ENCODE measurements at places on chromosomes 6 and 20.
A peak's percentile ranks its signal among the peaks of the same experiment; 100 is the strongest.

GRCh38 chr20:57439432-57439831 lies 48.2 kb downstream of the RBM38 start:
- DNase-seq: no peak

DNA sequence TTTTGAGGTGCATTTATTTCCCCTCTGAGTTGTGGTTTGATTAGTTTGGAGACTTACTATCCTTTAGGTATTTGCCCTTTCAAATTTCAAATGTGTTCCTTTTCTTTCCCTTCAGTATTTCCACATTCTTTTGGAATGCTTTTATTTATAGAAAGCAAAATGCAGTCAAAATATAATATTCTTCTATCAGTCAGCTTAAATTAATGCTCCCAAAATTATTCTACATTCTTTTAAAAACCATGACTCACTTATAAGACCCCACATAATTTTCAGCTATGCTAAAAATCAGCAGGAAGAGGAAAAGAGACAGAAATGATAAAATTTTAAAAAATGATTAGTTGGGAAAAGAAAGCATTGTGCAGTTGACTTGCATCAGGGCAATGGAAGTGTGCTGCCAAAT lies 180.0 kb upstream of the SMLR1 start:
- no peak for DNase-seq

DNA sequence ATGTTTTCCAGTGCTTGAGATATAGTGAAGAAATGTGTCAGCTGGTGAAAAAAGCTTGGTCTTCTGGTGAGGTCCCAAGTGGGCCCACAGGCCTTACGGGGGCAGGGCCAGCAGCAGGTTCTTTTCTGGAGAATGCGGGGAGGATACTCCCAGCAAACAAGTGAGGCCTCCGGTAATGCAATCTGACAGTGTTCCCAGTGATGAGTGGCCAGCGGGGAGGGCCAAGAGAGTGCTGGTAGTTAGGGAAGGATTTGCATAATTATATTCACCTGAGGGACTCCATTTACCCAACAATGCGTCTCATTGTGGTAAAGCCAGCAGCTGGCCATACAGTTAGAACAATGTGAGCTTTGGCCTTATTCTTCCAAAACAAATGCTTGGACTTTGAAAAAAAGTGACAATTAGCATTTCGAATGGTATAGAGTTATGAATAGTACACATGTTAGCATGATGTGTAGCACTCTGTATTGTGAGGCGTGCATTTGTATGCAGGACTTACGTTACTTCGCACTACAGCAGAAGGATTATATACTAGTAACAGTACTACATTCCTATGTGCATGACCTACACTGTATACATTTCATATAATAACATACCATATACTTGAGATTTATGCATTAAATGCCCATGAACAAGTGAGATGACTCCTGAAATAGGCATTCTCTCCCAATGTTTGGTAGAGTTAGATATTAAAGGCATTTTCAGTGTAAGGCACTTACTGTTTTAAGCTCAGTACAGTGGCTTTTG lies 69.8 kb downstream of the MYB start:
- DNase-seq: no peak

GRCh38 chr6:45116714-45117410 lies 211.3 kb upstream of the RUNX2 start:
- DNase-seq: peak; percentile 86

DNA sequence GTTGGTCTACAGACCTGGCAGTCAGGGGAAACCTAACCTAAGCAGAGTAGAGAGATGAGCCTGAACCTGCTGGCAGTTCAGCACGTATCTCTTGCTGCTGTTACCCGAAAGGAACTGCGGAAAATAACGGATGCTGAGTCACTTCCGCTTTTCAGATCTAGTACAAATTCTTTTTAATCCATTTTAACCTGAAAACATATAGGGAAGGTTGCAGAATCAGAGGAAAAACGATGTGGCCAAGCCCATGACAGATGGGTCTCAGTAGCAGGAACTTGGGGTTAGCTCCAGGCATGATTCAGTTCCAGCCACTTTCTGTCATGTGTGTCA lies 351.9 kb upstream of the PRND start:
- DNase-seq: no peak

DNA sequence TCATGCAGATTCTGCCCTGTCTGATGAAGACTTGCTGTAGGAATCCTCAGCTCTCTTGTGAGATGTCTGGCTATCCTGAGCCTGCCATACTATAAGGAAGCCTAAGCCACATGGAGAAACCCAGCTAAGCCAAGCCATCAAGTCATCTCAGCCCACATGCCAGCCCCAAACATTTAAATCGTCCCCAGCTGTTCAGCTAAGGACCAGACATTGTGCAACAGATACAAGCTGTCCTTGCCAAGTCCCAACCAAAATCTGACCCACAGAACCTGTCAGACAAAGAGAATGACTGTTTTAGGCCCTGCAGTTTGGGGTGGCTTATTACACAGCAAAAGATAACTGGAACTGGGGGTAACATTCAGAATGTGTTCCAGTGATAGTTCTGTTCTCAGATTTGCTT lies 36.8 kb upstream of the FOXC1 start:
- no peak for DNase-seq

- DNase-seq: no peak
Observed at GRCh38 chr6:168380956-168381605, 59.9 kb upstream of the SMOC2 start.

DNA sequence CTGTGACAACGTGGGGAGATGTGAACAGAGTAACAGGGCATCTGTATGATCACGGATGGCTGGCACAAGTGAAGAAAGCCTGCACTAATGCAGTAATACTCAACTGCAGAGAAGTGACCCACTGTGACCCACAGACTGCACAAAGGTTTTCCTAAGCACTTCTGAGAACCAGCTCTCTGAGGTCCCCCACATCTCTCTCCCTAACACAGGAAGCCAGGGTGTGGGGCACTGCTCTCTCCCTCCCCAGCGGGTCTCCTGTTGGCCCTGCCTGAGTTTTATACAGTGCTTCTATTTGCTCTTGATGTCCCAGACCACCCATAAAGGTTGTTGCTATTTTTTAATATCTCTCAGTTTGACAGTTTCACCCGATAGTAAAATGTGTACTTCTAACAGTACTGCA lies 11.3 kb downstream of the APMAP start:
- DNase-seq: no peak

GRCh38 chr6:4008324-4009047 lies 70.5 kb downstream of the FAM217A start:
- DNase-seq: peak; percentile 77

GRCh38 chr6:149895048-149895590 lies 2.8 kb downstream of the RAET1E start:
- peak; percentile 77 for DNase-seq

GRCh38 chr6:132140189-132140588 lies 189.0 kb upstream of the CCN2 start:
- no peak for DNase-seq

- no peak for DNase-seq
Observed at GRCh38 chr20:63742381-63743024, 2.9 kb downstream of the SLC2A4RG start.

GRCh38 chr6:166935353-166935752 lies 21.0 kb downstream of the RNASET2 start:
- DNase-seq: no peak

- DNase-seq: peak; percentile 37
Observed at GRCh38 chr6:71482742-71483141, 194.1 kb downstream of the OGFRL1 start.

- DNase-seq: no peak
Observed at GRCh38 chr20:60332523-60332922, 374.3 kb downstream of the CDH26 start.

DNA sequence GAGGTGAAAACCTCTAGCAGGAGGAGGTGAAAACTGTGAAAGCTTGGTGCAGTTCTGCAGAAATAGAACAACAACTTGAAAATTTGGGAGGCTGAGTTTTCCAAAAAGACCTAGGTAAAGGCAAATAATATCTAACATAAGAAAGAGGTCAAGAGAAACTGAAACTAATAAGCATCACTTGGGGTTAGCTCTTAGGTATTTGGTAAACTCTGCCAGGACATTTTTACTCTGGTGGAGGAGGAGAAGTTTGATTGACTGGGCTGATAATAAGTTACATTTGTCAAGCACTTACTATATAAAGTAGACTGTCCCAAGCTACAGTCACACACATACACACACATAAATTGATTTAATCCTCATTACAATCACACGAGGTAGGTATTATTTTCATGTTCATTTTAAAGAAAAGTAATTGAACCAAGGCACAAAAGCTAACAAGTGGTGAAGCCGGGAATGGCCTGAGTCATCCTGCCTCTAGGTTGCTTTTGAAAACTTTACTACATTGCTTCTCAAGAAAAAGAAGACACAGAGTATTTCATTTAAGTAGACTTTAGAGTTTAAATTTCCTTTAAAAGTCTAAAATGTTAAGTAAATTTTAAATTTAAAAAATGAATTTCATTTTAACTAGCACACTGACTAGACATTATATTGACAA lies 275.5 kb downstream of the PTPRK start:
- DNase-seq: peak; percentile 9

- DNase-seq: no peak
Observed at GRCh38 chr6:29656157-29656556, 735 bp upstream of the MOG start.

GRCh38 chr20:57079031-57080005 lies 187.1 kb downstream of the BMP7 start:
- DNase-seq: peak; percentile 67

- peak; percentile 69 for DNase-seq
Observed at GRCh38 chr6:33702345-33702977, 9.0 kb downstream of the UQCC2 start.

DNA sequence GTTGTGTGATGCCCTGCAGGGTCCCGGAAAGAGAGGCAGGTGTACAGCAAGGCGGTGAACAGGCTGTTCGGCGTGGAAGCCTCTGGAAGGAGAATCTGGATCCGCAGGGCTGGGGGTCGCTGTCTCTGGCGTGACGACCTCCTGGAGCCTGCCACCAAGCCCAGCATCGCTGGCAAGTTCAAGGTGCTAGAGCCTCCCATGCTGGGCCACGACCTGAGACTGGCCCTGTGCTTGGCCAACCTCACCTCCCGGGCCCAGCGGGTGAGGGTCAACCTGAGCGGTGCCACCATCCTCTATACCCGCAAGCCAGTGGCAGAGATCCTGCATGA lies 36.5 kb downstream of the TGM6 start:
- no peak for DNase-seq

- DNase-seq: no peak
Observed at GRCh38 chr6:126767711-126768110, 350.8 kb upstream of the RSPO3 start.

- no peak for DNase-seq
Observed at GRCh38 chr20:52751571-52751970, 220.6 kb upstream of the TSHZ2 start.

- DNase-seq: no peak
Observed at GRCh38 chr6:122404444-122404843, 5.0 kb downstream of the HSF2 start.

GRCh38 chr6:129748901-129749748 lies 39.1 kb upstream of the ARHGAP18 start:
- peak; percentile 76 for DNase-seq

GRCh38 chr6:36912586-36912985 lies 26.8 kb downstream of the C6orf89 start:
- peak; percentile 94 for DNase-seq

DNA sequence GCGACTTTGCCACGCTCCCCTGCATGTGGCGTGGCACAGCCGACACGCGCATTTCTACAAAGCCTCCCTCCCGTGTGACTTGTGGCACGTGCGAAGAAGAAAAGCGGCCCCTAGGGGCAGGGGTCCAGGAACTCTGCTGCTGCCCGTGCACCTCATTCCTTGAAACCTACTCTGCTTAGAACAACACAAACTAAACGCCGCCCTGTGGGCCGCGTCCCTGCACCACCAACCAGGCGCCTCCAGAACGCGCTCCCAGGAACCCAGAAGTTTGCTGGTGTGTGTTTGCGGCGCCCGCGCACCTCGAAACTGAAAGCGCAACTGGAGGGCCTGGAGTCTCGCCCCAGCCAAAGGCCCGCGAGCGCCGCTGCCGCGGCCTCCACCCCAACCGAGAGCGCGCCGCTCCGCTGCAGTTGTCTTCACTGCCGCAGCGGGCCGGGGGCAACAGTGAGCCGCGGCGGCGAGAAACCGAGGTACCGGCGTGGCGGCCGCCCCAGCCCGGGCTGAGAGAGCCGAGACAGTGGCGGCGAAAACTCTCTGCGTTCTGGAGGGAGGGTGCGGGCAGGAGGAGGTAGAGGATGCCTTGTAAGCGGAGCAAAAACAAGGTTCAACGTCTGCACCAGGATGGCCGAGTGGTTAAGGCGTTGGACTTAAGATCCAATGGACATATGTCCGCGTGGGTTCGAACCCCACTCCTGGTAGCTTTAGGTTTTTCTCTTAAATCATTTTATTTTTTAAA lies 65.8 kb downstream of the STX11 start:
- peak; percentile 95 for DNase-seq

DNA sequence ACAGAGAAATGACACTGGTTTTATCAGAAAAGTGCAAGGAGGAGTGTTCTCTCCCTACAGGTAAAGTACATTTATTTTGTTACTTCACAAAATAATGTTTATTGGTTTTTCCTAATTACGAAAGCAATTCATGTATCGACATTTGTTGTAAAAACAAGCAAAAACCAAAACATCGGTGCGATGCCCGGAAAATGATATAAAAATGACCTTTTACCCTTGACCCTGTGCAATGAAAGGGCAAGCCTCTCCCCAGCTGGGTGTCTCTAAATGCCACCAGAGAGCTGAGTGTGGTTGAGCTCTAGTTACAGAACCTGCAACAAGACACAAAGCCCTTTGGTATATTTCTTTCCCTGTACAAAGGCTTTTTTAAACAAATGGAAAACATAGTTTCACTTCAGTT lies 65.4 kb downstream of the CD164 start:
- DNase-seq: no peak

- DNase-seq: peak; percentile 19
Observed at GRCh38 chr6:104862456-104862855, 2.7 kb upstream of the HACE1 start.

DNA sequence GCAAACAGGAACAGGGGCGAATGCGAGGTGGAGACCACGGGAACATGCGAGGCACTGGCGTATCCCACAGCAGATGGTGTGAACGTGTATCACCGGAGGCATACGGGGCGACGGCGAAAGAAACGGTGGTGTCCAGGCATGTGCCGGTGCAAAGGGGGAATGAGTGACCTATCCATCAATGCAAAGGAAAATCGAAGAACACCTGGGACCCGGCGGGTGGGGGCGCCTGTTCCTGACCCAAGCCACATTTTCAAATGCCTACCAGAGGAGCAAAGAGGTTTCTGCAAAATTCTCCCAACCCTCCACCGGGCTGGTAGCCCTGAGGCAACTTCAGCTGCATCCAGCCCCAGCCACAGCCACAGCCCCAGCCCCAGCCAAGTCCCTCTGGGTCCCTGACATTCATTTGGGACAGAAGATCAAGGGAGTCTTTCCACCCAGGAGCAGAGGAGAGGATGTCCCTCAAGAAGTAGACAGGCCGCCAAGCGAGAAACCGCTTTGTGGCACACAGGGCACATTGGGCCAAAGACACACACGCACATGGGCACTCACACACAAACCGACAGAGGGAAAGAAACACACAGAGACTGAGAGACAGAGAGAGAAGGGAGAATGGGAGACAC lies 164.0 kb upstream of the ZNF337 start:
- no peak for DNase-seq

GRCh38 chr6:162854228-162854627 lies 126.5 kb downstream of the PACRG start:
- no peak for DNase-seq

Measured in EL (cell line).